Left lung (tissue), 14 donors: ENCODE measurements at places on chromosomes 3 and 15. TPM values are rescaled to one million over a fixed set of nuclear protein-coding genes. Genes with fewer than 3 reads are reported as not detected.

MORC1 gene
- polyA plus RNA-seq: not detected

DNA sequence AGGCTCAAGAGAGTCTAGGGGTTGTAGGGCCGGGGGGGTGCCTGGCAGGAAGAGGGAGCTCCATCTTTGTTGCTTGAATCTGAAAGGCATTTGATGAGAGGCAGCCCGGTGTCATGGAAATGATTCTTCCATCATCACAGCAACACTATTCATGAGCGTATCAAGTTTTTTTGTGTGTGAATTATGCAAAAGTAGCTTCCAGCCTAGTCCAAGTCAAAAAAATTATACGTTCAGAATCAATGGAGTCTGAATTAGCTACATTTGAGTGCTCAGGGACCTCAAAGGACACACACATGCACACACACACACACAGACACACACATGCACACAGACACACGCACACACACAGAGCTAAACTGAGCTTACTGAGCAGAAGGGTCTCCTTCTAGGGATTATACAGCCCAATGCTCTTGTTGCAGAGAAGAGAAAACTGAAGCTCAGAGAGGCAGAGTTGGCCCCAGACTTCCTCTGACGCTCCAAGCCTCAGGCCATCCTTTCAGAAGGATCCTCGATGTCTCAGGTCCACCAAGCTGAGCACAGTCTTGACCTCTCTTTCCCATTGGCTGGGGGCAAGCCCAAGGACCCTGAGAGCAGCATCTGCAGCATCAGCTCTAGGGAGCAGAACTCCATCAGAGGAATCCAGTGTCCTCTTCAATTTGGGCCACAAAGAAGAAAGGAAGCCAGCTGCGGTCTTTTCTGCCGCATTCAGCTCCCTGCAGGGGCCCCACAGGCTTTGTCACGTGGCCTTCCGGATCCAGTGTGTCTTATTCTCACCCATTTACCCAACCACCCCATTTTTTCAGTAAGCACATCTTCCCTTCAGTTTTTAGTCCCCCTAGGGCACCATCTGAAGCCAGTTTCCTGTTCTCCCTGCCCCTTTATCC lies 228.0 kb downstream of the UACA start:
- no peak overlapping the region for H3K27ac ChIP-seq
- H3K4me3 ChIP-seq: no peak overlapping the region
- H3K36me3 ChIP-seq: no peaks in the 10 kb centered on the region
- DNase-seq: no peak
- no peaks in the 10 kb centered on the region for H3K27me3 ChIP-seq

DNA sequence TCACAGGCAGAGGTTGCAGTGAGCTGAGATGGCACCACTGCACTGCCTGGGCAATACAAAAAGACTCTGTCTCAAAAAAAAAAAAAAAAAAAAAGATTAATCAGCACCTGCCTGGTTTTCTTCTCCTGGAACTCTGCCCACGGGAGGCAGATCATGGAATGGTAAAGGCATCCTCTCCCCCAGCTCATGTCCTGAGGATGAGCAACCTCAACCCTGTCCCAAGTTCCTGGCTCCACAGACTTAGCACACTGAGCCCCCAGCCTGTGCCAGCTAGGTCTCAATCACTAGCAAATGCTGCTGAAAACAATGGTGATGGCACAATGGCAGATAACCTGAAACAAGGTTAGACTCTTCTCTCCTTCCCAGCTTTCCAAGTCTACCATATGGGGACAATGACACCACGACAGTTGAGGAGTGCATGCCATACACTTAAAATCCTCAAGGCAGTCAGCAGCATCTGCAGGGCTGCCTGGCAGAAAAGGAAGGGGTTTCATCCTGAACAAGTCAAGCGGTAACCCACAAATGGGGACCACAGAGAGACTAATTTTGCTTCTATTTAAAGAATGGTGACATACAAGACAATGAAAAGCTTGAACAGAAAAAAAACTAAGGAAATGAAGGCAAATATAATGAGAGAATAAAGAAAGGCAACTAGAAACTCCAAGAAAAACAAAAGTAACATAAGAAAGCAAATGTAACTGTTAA lies 4.8 kb downstream of the CLN6 start:
- H3K4me1 ChIP-seq: peaks cover 8% of the 10 kb centered on the region
- no peak for DNase-seq
- no peak overlapping the region for H3K4me3 ChIP-seq
- H3K27ac ChIP-seq: no peak overlapping the region

ARID3B gene
- polyA plus RNA-seq: 11.4 TPM

DNA sequence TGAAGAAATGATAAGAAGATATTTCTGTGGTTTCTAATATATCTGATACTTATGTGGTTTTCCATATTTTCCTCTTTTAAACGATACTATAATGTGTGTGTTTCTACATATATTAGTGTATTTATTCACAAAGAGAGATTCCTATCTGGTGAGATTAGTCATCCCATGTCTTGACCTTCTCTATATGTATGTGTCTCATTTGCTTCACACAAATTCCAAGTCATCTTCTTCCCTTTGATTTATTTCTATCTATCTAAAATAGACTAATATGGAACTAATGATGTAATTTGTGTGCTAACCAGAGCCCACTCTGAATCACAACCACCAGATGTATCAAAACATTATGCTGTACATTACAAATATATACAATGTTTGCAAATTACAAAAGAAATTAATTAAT lies 154.7 kb upstream of the KCNMB2 start:
- H3K27ac ChIP-seq: no peak overlapping the region
- no peaks in the 10 kb centered on the region for H3K36me3 ChIP-seq
- H3K4me1 ChIP-seq: peaks cover 9% of the 10 kb centered on the region
- H3K4me3 ChIP-seq: no peak overlapping the region
- no peaks in the 10 kb centered on the region for H3K27me3 ChIP-seq

MYRIP gene
- 0.64 TPM for polyA plus RNA-seq

DNA sequence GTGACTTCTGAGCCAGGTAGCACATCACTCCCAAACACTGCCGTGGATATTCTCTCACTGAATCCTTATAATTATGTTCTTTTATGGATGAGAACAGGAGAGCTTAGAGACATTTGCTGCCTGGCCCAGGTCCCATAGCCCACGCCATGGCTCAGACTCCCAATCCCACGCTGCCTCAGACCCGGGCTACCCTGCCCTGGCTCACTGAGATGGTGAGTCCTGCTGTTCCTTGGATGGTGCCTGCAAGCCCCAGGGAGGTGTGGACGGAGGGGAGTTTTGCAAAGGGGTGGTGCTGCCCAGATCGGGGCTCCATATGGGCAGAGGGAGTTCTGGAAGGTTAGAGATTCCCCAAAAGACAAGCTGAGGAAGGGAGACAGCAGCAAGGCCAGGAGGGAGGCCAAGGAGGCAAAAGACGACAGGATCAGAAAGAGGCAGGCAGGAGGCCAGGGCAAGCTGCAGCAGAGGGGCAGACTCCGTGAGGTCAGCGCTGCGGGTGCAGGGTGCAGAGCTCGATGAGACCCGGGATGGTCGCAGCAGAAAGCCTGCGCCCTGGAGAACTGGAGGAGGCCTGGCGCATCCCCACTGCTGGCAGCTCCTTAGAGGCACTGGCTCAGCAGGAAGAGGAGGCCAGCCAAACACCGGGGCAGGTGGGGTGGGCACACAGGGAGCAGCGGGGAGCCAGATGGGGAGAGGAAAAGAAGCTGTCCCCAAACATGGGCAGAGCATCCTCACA lies 95.7 kb upstream of the ALDH1A3 start:
- H3K4me3 ChIP-seq: no peak overlapping the region
- no peaks in the 10 kb centered on the region for H3K36me3 ChIP-seq
- peak; percentile 72 for DNase-seq
- H3K4me1 ChIP-seq: no peaks in the 10 kb centered on the region

KNG1 gene
- polyA plus RNA-seq: 0.70 TPM

U2SURP gene
- 167 TPM for polyA plus RNA-seq

DNA sequence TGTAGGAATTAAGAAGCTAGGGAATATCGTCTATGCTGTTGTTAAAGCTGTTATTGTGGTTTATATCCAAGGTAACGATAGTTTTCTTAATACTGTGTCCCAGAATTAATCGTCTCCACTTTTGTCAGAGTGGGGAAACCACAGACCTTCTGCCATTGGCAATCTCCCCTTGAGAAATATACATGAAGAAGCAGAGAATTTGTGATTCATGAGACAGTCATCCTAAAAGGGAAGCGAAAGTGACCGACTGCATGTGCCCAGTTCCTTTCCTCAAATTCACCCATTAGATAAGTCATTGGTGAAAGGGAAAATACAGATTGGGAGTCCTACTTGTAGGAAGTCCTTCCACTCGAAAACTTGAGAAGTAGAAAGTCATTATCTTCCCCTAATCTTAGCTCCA lies 26.6 kb downstream of the DIPK2A start:
- H3K4me3 ChIP-seq: no peak overlapping the region
- no peaks in the 10 kb centered on the region for H3K36me3 ChIP-seq
- peak overlapping the region; percentile 47 for H3K27ac ChIP-seq
- H3K4me1 ChIP-seq: peaks cover 4% of the 10 kb centered on the region
